ENCODE measurements at places on chromosomes 5 and 9. TPM values are rescaled to one million over a fixed set of nuclear protein-coding genes. Genes with fewer than 3 reads are reported as not detected.

Gene NREP
- total RNA-seq, result 22.6 TPM

Gene SHOC1
- not detected for total RNA-seq

Gene SLC6A7
- not detected for total RNA-seq

Gene SNCB
- 0.79 TPM for total RNA-seq

Gene ZBTB43
- total RNA-seq, result 21.1 TPM

Gene SLC1A3
- total RNA-seq, result 0.74 TPM

Gene RAPGEF6
- total RNA-seq, result 34.1 TPM

Gene OR1Q1
- not detected for total RNA-seq

Gene SEMA4D
- total RNA-seq, result 290 TPM

Gene MYOT
- total RNA-seq, result not detected

Gene CCNI2
- 10.0 TPM for total RNA-seq

Gene WDR31
- total RNA-seq, result 1.4 TPM

Gene IARS1
- total RNA-seq, result 251 TPM

Gene LURAP1L
- total RNA-seq, result not detected

Gene GNA14
- total RNA-seq, result not detected

Gene EDIL3
- not detected for total RNA-seq

Gene TMOD1
- total RNA-seq, result 0.60 TPM

Gene PCDH12
- total RNA-seq, result 0.31 TPM

Gene C9
- total RNA-seq, result not detected

Gene EIF4E1B
- total RNA-seq, result not detected

Gene GRIN3A
- total RNA-seq, result not detected

Gene IRGM
- total RNA-seq, result 2.4 TPM

Gene NR5A1
- total RNA-seq, result not detected

Gene SMIM33
- total RNA-seq, result 0.16 TPM

Gene TRIM7
- 1.1 TPM for total RNA-seq

Gene DCAF12
- 34.7 TPM for total RNA-seq

Gene C5orf58
- not detected for total RNA-seq

Gene CPLANE1
- total RNA-seq, result 4.8 TPM

Gene SPINK4
- total RNA-seq, result not detected

Gene FOXD4
- total RNA-seq, result not detected

Gene FAM221B
- total RNA-seq, result not detected

Gene RNF183
- total RNA-seq, result 0.27 TPM

Gene FOXE1
- 0.09 TPM for total RNA-seq

Gene MYMK
- not detected for total RNA-seq

Gene CRHBP
- not detected for total RNA-seq

Gene SPATA31C1
- total RNA-seq, result not detected

Gene PALM2AKAP2
- not detected for total RNA-seq

Gene EGFL7
- 1.1 TPM for total RNA-seq

Gene BAAT
- not detected for total RNA-seq

Gene ADAMTS16
- total RNA-seq, result not detected

Gene CA9
- 4.5 TPM for total RNA-seq

Gene NXNL2
- not detected for total RNA-seq

Gene THBS4
- total RNA-seq, result 2.5 TPM

Gene C9orf50
- not detected for total RNA-seq

Gene CXCL14
- total RNA-seq, result not detected

Gene CDH6
- not detected for total RNA-seq

Gene STPG3
- total RNA-seq, result not detected

Data from activated CD8-positive, alpha-beta T cell treated with anti-CD3 and anti-CD28 coated beads for 36 hours (primary cell).